NCI-H526 (cell line): ENCODE measurements at places on chromosomes 2 and 18.

DNA sequence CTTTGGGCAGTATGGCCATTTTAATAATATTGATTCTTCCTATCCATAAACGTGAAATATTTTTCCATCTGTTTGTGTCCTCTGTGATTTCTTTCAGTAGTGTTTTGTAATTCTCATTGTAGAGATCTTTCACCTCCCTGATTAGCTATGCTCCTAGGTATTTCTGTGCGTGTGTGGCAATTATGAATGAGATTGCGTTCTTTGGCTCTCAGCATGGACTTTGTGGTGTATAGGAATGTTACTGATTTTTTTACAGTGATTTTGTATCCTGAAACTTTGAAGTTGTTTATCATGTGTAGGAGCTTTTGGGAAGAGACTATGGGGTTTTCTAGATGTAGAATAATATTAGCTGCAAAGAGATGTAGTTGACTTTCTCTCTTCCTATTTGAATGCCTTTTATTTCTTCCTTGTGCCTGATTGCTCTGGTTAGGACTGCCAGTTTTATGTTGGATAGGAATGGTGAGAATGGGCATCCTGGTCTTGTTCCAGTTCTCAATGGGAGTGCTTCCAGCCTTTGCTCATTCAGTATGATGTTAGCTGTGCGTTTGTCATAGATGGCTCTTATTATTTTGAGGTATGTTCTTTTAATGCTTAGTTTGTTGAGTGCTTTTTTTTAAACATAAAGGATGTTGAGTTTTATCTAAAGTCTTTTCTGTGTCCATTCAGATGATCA, 27.0 kb upstream of the THUMPD2 start:
- DNase-seq: no peak

DNA sequence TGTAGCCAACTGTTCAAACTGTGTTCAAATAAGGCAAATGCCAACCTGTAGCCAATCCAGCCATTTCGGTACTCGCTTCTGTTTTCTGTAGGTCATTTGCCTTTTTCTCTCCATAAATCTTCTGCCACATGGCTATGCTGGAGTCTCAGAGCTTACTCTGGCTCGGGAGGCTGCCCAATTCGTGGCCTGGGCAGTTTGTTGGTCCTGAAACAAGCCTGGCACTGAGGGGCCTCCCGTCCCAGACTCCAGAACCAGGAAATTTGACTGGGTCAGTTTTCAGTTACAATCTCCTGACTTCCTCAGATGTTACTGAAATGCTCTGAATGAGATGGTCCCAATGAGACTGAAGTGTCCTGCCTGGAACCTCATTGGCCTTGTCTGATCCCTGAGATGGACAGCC, 120.8 kb upstream of the NPAS2 start:
- DNase-seq: no peak

- no peak for DNase-seq
Observed at GRCh38 chr18:10482985-10483949, 28.8 kb downstream of the APCDD1 start.

GRCh38 chr2:130834931-130835765, 1.6 kb upstream of the ARHGEF4 start:
- DNase-seq: peak; percentile 63

DNA sequence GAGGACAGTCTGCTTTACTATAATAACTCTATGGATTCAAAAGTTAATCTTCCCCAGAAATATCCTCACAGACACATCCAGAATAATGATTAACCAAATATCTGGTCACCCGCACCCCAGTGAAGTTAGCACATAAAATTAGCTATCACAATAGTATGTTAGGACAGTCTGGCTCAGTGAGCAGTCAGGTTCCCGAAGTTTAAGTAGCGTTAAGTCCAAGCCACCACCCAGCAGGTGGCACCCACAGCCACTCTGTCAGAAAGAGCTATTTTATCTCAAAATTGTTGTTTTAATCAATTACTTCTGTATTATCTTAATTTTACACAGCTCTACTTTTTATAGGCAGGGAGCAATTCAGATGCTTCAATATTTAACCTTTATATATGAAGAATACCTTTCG, 537.5 kb downstream of the MBD2 start:
- DNase-seq: no peak

DNA sequence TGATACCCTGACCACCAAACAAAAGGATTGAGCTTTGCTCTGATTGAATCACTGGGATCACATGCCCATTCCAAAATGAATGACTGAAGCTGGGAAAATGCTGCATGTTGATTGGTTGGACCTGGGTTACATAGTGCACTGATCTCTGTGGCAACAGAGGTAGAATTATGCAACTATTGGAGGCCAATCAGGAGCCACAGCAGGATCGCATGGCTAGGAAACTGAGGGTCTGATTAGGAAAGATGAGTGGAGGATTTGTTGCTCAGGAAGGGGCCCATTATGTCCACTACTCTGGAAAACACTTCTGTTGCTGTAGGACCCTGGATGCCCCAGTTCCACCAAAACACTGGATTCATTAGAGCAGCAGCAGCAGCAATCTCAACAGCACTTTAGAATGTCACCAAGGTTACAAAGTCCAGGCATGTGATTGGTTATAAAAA, 25.9 kb upstream of the SGPP2 start:
- peak; percentile 50 for DNase-seq

GRCh38 chr18:55153346-55153745, 194.1 kb upstream of the CCDC68 start:
- DNase-seq: no peak

- DNase-seq: no peak
Observed at GRCh38 chr18:35343488-35343935, 708 bp downstream of the ZNF24 start.
